Immature natural killer cell (primary cell): ENCODE measurements at places on chromosomes 5 and 9. TPM values are rescaled to one million over a fixed set of nuclear protein-coding genes. Genes with fewer than 3 reads are reported as not detected.

The CHSY3 gene
- polyA plus RNA-seq: 0.31 TPM

- DNase-seq: no peak
These were observed 1.4 kb downstream of the TJP2 start for GRCh38 chr9:69175486-69175885.

DNA sequence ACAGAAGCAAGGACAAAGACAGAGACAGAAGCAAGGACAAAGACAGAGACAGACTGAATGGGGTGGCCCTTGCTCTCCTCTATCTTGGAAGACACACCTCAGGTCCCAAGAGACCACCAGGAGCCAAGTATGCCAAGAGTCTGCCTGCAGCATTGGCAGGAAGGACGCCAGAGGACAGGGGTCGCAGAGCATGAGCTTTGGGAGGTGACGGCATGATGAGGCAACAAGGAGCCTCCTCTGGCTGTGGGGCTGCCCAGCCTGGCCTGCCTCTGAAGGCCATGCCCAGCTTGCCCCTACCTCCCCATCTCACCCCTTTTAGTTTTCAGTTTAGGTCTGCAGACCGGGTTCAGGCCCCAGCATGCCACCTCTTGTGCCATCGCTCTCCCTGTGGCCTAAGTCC lies 17.6 kb downstream of the PDGFRB start:
- DNase-seq: no peak

The SVEP1 gene
- polyA plus RNA-seq: not detected

DNA sequence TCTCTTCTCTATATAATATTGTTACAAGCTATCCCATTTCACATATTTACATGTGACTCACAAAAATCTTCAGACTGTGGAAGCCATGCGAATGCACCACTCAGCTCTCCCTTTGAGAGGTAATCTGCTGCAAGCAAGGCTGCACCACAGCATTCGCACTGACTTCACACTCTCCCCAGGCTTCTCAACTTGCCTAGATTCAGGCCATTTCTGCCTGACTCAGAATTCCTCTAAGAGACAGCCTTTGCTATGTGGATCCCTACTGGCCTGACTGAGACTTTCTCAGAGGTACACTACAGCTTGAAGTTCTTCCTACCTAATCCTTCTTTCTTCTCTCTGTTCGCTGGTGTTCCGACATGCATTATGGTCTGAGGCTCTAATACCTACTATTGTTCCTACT lies 21.1 kb upstream of the DMRTA1 start:
- DNase-seq: no peak

The TAF11L10 gene
- polyA plus RNA-seq: not detected

The DBH gene
- polyA plus RNA-seq: not detected

The TAF1L gene
- polyA plus RNA-seq: not detected
